ENCODE measurements at places on chromosomes 6 and 20.
A peak's percentile ranks its signal among the peaks of the same experiment; 100 is the strongest.

DNA sequence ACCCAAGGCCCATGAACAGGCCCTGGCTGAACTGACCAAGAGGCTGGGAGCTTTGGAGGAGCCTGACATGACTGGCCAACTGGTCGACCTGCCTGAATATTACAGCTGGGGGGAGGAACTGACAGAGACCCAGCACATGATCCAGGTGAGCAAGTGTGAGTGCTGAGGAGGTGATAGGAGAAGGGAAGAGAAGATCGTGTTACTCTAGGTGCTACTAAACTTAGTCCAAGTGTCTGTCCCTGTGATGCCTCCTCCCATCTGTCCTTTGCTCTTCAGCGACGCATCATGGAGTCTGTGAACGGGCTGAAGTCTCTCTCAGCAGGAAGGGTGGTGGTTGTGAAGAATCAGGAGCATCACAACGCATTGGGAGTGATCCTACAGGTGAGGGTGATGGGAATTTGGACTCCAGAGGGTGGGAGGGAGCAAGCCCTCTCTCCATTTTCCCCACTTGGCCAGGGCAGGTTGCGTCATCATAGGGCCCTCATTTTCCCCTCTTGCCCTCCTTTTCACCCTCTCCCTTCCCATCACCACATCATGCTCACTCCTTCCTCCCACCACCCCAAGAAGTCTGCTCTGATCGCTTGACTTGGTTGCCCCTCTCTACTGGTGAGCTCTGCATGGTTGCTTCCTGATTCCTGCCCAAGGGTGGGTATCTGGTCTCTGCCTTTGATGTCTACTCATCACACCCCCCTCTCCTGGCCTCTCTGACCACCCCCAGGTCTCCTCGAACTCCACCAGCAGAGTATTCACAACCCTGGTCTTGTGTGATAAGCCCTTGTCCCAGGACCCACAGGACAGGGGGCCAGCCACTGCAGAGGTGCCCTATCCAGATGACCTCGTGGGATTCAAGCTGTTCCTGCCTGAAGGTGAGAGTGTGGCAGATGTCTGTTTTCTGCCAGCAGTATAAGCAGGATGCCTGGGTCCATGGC is 4.7 kb downstream of the DXO start:
- no peak for DNase-seq

DNA sequence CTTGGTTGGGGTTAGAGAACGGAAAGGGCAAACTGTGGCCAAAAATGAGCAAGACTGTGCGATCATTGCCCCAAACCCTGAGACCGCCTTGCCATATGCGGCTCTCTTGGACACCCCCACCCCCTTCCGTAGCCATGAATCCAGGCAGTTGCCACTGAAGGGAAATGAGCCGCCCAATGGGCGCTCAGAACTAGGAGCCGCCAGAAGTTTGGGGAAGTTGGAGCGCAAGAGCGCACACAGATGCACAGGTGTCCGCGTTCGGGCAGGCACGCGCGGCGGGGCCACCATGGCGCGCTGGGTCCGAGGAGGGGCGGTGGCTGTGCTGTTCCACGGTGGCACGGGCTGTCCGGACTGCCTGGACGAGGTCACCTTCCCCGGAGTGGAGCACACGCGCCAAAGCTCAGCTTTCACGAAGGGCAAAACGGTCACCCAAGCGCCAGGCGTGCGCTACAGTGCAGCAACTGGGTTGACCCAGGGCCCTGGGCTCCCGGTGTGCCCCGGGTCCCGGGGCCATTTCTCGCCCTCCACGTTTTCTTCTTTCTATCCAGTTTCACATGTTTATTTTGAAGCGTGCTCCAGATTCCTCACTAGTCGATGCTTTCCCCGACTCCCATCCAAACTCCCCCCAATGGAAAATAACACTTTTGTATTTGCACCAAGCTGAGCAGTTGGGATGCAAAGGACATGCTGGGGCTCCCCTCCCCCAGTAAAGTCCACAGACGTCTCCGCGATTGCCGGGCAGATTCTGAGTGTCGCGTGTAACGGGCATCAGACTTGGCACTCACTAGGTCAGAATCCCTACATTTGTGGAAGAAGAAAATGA is 906 bp upstream of the PDE10A start:
- peak; percentile 11 for DNase-seq

GRCh38 chr20:33765099-33765498 is 33.3 kb downstream of the ZNF341 start:
- no peak for DNase-seq

DNA sequence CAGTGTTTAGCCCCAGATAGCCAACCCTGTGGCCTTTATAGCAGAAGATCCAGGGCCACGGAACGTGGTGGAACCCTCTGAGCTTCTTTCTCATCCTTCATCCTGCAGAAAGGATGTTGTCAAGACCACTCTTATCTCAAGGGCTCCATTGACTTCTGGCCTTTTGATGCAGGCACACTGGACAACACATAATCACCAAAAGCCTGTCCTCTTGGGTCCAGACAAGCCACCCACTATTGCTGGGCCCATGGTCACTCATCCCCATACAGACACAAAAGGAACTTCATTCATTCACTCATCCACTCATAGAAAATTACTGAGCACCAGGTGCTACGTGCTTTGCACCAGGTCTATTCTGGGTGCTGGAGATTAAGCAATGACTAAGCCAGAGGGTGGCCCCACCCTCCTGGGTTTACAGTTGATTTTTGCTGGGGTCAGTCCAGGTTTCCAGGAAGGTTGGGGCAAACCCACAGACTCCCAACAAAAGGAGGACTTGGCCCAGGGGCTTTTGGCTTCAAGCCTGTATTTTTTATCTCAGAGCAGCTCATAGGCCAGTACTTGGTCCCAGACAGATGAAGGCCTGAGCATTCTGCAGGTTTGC is 2.4 kb downstream of the CST8 start:
- DNase-seq, result no peak

- DNase-seq, result no peak
These were observed 1.8 kb upstream of the RNF24 start for GRCh38 chr20:4017051-4017712.

All from lung microvascular endothelial cell (primary cell).